ENCODE measurements at places on chromosomes 5 and 9.

GRCh38 chr5:1165864-1166263, 35.5 kb upstream of the SLC6A19 start:
- no peak for DNase-seq

DNA sequence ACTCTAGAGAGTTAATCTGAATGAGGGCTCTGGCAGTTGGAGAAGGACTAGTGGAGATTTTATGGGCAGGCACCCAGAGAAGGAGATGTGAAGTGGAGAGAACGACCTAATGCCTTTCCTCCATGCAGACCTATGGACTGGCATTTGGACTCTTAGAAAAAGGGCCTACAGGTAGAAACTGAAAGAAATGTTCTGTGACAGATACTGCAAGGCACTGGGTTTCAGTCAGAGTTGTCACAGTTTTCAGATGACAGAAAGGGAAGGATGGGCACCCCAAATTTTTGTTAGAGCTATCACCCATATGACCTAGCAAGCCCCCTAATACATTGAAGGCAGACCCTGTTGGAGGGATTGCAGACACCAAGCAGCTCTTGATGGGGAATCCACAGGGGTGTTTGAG, 406.8 kb downstream of the CCDC171 start:
- DNase-seq: no peak

DNA sequence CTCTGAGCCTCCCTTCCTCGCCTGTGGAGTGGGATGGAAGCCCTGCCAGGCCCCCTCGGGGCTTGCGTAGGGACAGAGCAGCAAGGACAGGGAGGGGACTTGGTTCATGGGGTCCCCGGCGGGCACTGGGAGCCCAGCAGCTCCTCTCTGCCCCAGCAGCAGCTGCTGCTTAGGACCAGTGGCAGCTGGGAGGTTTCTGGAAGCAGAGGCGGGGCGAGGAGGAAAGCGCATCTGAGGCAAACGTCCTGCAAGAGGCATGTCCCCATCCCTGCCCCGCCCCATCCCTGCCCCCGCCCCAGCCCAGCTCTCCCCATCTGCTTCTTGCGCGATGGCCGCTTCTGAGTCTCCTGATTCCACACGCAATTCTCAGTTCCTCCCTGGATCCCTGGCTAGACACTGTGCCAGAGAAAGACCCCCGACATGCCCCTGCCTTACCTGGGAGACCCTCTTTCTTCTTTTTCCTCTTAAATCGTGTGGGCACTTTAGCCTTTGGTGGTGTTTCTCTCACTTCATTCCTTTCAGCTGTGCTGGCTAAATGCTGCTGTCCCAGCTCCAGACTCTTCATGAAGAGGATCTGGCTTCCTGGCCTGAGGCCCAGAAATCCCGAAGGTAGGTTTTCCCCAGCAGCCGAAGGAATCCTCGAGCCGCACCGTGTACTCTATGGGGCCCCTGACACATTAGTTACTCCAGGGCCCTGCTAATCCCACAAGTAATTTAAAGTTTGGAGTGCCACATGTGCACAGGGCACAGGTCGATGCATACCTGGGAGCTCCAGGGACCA, 4.4 kb upstream of the OR2S2 start:
- DNase-seq: no peak

DNA sequence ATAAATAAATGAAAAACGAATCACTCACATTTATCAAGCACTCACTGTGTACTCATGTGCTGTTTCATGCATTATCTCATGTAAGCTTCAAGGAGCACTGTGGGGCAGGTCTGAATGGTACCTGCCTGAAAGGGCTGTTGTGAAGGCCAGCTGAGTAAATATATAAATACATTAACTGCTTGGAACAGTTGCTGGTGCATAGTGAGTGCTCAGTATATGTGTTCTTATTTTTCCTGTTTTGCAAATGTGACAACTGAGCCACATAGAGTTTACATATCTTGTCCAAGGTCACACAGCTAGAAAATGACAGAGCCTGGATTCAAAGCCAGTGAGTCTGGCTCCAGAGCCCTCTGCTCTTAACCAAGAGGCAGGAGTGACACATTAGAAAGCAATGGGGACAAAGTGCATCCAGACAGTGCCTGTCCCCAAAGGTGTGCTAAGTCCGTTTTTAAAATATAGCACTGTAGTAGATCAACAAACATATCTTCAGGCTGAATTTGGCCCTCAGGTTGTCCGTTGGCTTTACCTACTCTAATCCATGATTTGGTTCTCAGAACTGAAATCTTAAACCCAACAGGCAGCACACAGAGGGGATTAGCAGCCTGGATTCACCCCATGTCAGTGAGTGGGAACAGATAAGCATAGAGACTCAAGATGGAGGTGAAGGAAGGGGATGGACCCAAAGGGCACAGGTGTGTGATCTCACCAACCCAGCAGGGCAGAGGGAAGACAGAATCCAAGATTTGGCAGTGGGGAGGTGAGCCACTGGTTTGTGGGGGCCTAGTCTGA, 70.8 kb downstream of the WWC1 start:
- DNase-seq: no peak

DNA sequence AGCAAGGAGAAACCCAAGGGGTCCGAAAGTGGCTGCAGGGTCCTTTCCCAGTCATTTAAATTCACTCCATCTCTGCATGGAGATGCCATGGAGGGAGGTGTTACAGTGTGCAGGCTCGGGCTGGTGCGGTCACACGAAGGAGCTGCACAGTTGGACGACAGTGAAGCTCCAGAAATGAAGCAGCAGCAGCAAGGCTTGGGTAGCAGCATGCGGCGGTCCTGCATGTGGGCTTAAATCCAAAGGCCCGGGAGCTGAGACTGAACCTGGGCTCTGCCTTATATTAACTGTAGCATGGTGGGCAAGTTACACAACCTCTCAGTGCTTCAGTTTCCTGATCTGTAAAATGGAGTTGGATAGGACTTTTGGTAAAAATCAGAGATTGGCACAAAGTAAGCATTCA, 51.4 kb downstream of the APBA1 start:
- DNase-seq: peak; percentile 76

GRCh38 chr9:93955111-93955980, at the start of gene BARX1:
BARX1 (minus strand) TSS chr9:93955355; CDS start chr9:93955146, 209 bp downstream.
- DNase-seq: peak; percentile 77

DNA sequence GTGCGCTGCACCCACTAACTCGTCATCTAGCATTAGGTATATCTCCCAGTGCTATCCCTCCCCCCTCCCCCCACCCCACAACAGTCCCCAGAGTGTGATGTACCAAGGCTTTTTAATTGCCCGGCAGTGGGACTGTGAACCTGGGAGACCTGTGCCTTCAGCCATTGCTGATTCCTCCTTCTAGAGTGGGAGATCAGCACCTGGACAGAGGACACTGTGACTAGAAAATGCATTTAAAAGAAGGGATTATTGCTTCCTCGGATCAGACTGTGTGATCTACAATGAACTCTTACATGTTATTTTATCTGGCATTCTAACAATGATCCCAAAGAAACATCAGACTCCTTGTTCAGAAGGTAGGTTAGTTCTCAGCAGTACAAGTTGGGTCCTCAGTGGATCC, 25.9 kb downstream of the CTSL start:
- DNase-seq: no peak

GRCh38 chr9:11933926-11934325, 759.3 kb upstream of the TYRP1 start:
- no peak for DNase-seq

- no peak for DNase-seq
These were observed 81.1 kb downstream of the RMI1 start for GRCh38 chr9:84061613-84062193.

- DNase-seq: no peak
These were observed 89.7 kb upstream of the ZNF366 start for GRCh38 chr5:72596956-72597355.

GRCh38 chr5:173319646-173320045, 8.6 kb downstream of the STC2 start:
- no peak for DNase-seq

DNA sequence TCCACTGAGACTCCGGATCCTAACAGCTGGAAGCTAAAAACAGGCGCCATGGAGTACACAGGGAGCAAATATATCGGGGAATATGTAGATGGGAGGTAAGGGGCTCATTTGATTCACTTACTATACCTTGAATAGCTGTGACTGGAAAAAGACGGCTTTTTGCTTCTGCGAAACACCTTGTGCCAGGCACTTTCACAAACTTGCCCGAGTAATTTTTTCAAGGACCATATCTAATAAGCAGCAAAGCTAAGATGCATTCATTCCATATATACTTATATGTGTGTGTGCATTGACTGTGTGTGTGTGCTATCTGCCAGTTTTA, 178 bp downstream of the MORN5 start:
- no peak for DNase-seq

- DNase-seq: no peak
These were observed 186.3 kb downstream of the TLE4 start for GRCh38 chr9:79757881-79758669.

DNA sequence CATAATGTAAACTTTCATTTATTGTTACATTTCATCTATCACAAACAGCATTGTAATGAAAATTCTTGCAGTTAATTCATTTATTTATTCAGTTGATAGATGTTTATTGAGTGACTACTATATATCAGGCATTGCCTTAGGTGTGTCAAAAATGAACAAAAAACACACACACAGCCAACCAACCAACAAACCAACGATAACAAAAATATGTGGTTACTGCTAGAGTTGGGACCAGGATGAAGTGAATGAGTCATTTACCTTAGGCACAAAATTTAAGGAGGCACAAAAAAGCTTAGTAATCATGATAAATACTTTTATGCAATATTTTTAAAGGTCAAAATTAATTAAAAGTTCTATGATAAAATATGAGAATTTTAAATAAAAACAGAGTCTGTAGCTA, 223.4 kb downstream of the CSNK1G3 start:
- no peak for DNase-seq

GRCh38 chr9:122228191-122228567, 578 bp downstream of the LHX6 start:
- DNase-seq: no peak

DNA sequence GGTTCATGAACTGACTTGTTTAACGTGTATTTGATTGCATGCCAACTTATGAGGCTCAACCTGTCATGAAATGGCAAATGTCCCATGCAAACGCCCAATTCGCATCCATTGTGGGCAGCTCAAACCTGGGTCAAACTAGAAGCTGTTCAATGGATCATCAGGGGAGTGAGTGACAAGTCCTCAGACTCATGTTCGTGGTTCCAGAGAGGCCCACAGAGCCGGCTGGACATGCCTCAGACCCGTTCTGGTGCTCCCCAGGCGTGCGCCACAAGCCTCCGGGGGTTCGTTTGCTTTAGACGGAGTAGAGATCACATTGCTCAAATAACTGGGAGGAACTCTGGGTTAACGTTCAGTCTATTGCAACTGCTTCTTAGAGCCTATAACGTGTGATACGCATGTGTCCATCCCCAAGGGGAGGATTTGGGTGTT, 15.0 kb downstream of the GFI1B start:
- no peak for DNase-seq

GRCh38 chr5:71810471-71811195, 91.6 kb downstream of the CARTPT start:
- no peak for DNase-seq

GRCh38 chr5:178235588-178235974, 3.0 kb upstream of the PHYKPL start:
- DNase-seq: peak; percentile 14

GRCh38 chr5:1429066-1429465, 16.2 kb downstream of the SLC6A3 start:
- peak; percentile 47 for DNase-seq

GRCh38 chr9:38213631-38214299, 144.7 kb upstream of the SHB start:
- DNase-seq: no peak

DNA sequence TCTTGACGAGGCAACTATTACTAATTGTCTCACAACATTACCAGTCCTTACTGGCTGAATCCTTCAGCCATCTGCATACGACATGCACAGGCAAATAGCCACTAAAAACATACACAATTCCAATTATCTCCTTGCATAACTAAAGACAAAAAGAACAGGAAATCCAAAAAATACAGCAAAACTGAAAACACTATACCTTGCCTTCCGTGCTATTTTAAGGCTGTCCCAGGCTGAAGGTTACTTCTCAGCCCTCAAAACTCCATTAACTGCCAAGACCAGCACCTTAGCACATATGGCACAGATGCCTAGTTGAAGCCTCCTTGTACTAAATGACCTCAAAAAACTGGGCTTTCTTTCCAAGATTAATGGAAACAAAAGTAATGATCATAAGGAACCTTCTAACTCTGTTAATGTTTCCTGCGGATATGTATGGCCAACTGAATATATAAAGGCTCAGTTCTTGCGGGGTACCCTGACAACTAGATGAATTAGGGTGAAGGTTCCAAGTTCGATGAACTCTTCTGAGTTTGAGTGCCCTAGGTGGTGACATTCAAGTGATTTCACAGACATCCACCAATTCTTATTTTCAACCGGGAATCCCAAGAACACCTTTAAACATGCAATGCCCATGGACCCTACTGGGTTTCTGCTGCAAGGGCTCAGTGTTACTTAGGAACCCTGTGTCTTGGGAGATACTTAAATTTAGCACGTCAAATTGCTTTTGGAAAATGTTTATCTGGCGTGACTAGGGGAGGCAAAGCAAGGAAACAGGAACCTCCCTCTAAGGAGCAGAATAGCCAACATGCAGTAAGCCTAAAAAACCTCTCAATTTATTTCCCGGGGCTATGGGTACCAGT, 455.3 kb downstream of the RAB3C start:
- DNase-seq: no peak

DNA sequence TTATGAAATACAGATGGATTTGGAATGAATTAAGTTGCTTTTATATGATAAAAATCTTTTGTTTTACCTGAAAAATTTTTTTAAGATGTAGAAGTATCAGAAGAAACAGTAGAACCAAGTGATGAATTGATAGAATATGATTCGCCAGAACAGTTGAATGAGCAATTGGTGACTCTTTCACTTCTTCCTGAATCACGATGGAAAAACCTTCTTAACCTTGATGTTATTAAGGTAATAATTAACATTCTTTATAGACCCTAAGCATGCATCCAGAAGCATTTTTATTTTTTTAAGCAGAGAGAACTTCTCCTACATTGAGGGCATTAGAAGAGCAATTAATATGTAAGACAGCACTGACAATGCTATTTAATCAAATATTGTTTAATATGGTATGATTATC, 28.8 kb downstream of the WDR36 start:
- no peak for DNase-seq

- DNase-seq: no peak
These were observed 60.7 kb downstream of the ROR2 start for GRCh38 chr9:91889161-91889911.

DNA sequence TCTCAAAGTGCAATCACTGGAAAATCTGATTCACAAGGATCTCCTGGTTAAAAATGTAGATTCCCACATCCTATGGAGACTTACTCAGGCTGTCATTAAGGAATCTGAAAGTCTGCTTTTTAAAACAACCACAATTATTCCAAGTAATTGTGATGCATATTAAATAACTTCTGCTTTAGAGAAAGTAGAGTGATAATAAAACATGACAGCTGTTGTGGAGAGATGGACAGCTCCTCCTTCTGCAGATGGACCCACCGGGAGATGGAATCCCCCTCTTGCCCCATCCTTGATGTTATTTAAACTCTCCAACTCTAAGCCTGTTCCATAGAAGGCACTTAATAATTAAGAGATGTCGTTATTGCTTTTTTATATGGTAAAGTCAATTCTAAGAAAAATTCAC, 802.2 kb downstream of the CDH12 start:
- no peak for DNase-seq

GRCh38 chr5:146327257-146327870, 11.3 kb upstream of the POU4F3 start:
- DNase-seq: no peak

All from posterior cingulate gyrus (tissue), 11 donors.